Esophagus squamous epithelium (tissue), 5 donors: ENCODE measurements at places on chromosomes 11 and 22. TPM values are rescaled to one million over a fixed set of nuclear protein-coding genes. Genes with fewer than 3 reads are reported as not detected.

DNA sequence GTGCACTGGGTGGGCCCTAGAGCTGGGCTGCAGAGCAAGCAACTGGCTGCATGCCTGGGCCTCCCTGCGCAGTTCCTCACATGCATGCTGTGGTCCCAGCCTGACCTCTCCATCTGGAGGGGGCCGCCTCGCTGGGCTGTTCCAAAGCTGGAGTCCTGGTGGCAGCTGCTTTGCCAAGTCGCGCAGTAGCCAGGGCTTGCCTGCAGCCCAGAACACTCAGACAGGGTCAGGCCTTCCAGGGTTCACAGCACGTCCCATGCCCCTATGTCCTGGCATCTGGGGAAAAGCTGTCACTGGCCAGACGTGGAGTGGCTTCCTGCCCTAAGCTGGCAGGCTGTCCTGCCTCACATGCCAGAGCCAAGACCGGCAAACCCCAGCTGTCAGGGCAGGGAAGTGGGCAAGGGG is 16.5 kb upstream of the CDC42EP2 start:
- peak overlapping the region; percentile 88 for H3K27ac ChIP-seq
- no peak overlapping the region for H3K4me3 ChIP-seq
- H3K36me3 ChIP-seq: no peaks in the 10 kb centered on the region

TSSK2 gene
- total RNA-seq: not detected

- no peaks in the 10 kb centered on the region for H3K36me3 ChIP-seq
- no peak overlapping the region for H3K4me3 ChIP-seq
- no peak for DNase-seq
- no peak overlapping the region for H3K27ac ChIP-seq
- peaks cover 6% of the 10 kb centered on the region for H3K27me3 ChIP-seq
These were observed 6.0 kb downstream of the TUBA8 start for GRCh38 chr22:18116634-18117033.

DNA sequence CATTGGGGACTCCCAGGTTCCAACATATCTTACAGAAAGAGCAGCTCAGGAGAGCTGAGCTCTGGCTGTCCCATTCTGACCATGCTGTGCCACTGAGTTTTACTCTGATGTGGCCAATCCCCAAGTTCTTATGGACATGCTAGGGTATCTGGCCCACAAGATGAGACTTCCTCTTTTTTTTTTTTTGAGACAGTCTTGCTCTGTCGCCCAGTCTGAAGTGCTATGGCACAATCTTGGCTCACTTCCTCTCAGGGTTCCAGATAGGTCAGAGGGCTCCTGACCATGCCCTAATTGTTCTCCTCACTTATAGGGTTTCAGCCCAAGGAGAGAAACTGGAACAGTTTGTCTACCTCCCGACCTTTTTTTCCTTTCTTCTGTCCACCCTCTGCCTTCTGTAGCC is 152.3 kb upstream of the CCDC90B start:
- no peaks in the 10 kb centered on the region for H3K4me1 ChIP-seq
- no peaks in the 10 kb centered on the region for H3K36me3 ChIP-seq

KRTAP5-8 gene
- total RNA-seq: not detected

GRCh38 chr11:19562156-19562555 is 150.5 kb upstream of the NAV2 start:
- DNase-seq: no peak
- H3K36me3 ChIP-seq: no peaks in the 10 kb centered on the region
- H3K27me3 ChIP-seq: no peaks in the 10 kb centered on the region
- no peak overlapping the region for H3K4me3 ChIP-seq
- H3K4me1 ChIP-seq: peaks cover 24% of the 10 kb centered on the region
- H3K27ac ChIP-seq: no peak overlapping the region

NXPE1 gene
- total RNA-seq: not detected
